Activated CD4-positive, alpha-beta T cell treated with anti-CD3 and anti-CD28 coated beads, Interleukin-2, amount 10 ng/mL, durations not matched to agents 7 days and 5 days (primary cell): ENCODE measurements at places on chromosomes 2 and 18.

- no peak for DNase-seq
Observed at GRCh38 chr18:23452347-23452727, 750 bp upstream of the RIOK3 start.

DNA sequence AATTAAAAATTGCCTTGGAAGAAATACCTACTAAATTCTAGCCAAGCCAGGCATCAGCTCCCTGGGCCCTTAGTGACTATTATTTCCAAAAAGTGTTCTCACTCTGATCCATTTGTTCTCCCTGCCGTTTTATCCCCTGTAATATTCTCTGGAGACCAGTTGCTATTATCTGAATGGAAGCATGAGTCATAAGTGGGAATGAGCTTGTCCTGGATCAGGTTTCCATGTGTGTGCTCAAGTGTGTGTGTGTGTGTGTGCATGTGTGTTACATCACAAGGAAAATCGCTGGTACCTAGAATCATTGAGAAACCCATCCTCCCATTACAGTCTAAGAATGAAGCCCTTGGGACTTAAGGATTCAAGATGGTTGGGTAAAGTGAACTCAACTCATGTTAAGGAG is 130.3 kb upstream of the CXCR4 start:
- DNase-seq = no peak

GRCh38 chr2:100160396-100160795 is 18.0 kb upstream of the AFF3 start:
- no peak for DNase-seq

DNA sequence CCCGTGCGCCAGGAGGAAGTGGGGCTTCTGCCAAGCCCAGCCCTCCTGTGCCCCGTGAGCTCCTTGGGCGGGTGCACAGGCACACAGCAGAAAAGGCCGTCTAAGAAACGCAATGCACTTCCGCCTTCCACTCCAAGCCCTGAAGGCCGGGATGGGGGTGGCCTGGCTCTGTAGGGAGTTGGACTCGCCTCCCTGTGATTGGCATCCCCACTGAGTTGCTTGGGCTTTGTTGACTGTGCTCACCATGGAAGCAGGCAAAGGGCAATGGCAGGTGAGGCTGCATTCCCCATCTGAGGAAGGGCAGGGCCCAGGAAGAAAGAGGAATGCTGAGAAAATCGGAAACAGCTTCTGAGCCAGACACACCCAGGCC is 66.8 kb downstream of the CRACDL start:
- no peak for DNase-seq

- DNase-seq = no peak
Observed at GRCh38 chr2:189858291-189858690, 74.0 kb downstream of the PMS1 start.

DNA sequence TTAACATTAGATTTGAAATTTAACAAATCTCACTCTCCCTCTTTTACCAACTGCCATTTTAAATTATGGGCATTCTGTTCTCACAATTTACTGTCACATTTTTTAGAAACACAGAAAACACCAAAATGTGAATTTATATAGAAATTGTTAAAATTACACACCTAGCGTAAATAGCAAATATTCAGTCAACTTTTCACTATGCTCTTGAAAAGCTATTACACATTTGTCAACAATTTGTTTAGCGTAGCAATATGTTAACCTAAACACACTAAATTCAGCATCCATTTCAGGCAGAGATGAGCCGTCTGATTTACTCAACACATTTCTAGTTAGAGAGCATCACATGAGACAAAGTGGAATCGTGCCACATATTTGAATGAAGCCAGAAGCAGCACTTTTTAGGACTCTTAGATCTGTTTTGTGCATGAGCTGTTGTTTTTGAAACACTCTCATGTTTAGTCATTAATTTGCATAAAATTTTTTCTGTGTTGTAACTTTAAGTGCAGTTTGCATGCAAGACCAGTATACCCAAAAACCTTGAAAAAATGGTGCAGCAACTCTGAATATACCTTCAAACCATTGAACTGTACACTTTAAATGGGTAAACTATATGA is 8.2 kb downstream of the TTC32 start:
- no peak for DNase-seq

GRCh38 chr2:37005118-37005868 is 39.0 kb upstream of the STRN start:
- DNase-seq = peak; percentile 49

DNA sequence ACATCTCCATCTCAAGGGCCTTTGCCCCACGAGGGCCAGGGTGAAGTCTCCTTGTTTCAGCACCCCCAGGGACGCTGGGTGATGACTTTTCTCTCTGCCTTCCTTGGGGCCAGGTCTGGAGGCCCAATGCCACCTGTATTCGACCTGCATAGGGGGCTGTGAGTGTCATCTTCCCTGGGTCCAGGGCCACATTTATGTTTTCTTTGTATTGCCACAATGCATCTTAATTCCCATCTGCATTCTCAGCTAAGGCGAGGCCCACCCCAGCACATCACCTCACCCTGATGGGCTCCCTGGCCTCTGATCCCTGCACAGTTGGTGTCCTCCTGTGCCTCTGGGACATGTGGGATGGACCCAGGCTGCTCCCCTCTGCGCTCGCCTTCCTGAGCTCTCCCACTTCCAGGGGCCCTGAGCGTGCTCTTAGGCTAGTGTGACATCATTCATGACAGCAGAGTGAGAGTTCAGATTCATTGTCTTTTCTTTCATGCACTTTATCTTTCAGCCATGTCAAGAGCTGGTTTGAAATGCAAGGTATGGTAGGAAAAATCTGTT is 122.0 kb upstream of the COPS8 start:
- no peak for DNase-seq

- DNase-seq = no peak
Observed at GRCh38 chr18:48841381-48842258, 109.1 kb downstream of the SMAD7 start.

- DNase-seq = no peak
Observed at GRCh38 chr18:58101291-58101794, 57.3 kb downstream of the NEDD4L start.

DNA sequence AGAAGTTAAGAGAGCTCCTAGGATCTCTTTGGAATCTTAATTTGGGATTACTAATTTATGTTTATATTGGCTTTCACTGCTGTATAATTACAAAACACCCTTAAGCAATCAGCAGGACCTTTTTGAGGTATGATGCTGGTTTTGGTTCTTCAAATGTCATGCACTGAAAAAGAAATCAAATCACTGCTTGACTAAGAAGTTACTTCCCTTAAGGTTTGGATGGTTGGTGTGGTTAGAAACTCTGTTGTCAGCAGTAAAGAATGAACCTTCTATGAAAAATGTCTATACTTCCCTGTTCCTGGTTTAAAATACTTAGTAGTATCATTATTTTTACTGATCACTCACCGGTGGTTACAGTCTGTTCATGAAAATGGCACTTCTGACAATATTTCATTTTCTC is 5.5 kb downstream of the COLEC12 start:
- DNase-seq = no peak

DNA sequence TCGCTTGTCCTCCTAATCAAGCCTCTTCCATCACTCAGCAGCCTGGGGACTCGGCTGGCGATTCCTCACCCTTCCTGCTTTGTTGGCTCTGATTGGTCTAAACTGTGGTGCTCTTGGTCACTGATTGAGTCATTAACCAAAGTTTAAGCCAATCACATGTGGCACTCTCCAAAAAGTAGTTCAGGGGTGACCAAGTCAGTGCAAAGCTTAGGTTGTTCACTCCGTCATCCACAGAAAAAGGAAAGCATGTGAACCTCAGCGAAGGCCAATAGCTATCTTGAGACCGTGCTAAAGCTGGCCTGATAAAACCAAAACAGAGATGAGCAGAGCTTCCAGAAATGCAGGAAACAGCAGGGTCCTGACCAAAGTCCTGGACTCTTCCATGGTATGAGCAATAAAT is 4.9 kb downstream of the ALPK2 start:
- DNase-seq = no peak

GRCh38 chr2:85850451-85850850 is 38.3 kb downstream of the ST3GAL5 start:
- no peak for DNase-seq

DNA sequence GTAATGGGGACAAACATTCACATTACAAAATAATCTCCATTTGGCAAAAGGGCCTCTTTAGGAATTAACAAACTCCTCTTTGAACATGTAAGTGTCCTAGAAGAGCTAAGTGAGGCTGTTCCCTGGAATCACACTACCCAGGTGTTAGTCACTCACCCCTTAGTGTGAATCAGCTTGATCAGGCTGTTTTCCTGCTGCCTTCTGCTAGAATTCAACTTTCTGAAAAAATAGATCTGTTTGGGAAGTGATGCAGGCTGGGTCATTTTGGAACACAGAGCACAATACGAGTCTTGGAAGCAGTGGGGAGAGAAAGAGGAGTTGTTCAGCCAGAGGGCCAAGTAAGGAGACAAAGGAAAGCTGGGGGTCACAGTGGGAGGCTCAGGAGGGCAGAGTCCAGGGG is 40.0 kb downstream of the TTC32 start:
- DNase-seq = no peak

GRCh38 chr2:134682726-134683125 is 36.1 kb downstream of the TMEM163 start:
- no peak for DNase-seq

DNA sequence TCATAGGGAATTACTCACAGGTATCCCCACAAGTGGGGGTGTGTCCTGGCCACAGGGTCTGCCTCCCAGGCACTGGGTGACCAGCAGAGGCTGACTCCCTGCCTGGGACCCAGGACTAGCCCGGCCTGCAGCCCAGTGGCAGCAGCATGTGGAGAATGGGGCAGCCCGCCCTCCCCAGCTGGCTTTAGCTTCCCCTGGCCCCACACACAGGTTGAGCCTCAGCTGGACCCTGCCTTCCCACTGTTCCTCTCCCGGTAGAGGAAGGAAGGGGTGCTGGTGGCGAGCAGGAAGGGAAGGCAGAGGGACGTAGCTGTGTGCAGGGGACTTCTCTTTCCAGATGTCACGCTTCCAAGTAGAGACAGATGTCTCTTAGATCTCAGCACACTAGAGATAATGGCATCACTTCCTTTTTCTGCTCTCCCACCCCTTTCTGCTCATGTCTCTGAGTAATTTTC is 51.4 kb downstream of the EMILIN2 start:
- no peak for DNase-seq

- no peak for DNase-seq
Observed at GRCh38 chr18:24766376-24766775, 305.9 kb downstream of the HRH4 start.

DNA sequence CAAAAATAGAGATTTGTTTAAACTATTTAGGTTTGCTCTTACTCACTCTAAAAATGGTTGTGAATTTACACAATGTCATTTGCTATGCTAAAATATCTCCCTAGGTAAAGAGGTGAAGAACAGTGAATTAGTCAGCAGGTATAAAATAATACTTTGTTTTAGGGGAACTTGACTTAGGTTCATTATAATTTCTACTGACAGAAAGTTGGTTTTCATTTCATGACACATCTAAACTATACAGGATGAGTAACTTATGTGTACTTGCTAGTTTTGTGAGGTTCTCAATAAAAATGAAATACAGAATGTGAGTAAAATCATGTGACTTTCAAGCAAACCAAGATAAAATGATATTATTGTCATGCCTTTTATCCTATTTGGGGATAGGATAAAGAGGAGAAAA is 66.0 kb downstream of the DIS3L2 start:
- DNase-seq = no peak

GRCh38 chr2:128441341-128442052 is 122.8 kb upstream of the HS6ST1 start:
- DNase-seq = no peak

DNA sequence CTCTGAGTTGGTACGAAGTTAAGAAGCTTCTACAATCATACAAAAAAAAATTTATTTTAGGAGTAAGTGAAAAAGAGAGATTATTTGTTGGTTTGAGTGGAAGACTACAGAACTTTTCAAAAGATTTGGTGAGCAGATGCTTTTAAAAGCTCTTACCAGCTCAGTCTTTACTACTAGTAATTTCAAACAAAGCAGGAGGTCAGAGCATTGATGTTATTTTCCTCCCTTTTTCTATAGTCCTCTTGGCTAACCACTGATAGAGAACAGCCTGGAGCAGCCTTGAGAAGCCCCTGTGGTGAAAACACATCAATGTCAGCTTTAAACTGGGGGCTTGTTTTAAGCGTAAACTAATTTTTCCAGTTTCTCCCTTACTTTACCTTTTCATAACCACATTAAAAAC is 559.3 kb upstream of the CDH2 start:
- no peak for DNase-seq

- no peak for DNase-seq
Observed at GRCh38 chr18:36889321-36889720, 60.4 kb downstream of the KIAA1328 start.

DNA sequence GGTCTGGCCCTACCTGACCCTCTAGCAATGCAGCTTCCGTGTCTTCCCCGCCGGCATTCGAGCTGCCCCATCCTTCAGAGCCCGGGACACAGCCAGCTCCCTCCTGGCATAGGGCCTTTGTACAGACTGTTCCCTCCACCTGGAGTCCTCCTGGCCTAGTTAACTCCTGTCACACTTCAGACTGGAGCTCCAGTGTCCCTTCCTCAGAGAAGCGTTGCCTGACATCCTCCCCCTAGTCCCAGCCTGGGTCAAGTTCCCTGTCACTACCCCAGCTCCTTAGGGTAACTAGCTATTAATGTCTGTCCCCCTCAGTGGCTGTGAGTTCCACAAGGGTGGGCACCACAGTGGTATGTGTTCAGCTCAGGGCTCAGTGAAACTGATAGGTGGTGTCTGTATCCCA is 45.5 kb upstream of the LOXHD1 start:
- no peak for DNase-seq

DNA sequence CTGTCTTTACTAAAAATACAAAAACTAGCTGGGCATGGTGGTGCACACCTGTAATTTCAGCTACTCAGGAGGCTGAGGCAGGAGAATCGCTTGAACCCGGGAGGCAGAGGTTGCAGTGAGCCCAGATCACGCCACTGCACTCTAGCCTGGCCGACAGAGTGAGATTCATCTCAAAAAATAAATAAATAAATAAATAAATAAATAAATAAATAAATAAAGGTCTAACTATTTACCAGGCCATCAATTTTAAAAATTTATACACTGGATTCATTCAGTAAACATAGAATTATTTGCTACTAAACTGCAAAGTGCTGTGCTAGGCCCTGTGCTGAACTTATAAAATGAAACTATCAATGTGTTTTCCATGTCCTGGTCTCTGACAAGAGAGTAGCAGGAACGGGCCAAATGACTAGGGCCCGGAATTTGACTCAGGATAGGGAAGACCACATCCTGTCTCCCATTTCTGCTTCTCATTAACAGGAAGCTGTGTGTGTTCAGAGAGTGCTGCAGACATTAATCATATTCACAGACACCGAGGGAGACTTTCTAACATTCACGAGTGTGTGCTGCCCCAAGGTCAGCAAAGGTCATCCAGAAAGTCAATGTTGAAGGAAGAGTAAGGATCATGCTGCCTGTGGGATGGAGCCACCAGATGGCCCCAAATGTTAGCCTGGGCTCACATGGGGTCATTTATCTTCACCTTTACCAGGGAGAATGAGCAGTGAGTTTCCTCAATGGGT is 95.8 kb downstream of the SPP2 start:
- DNase-seq = no peak

- no peak for DNase-seq
Observed at GRCh38 chr2:109440499-109441156, 173.1 kb downstream of the SEPTIN10 start.
